Cerebellar cortex (tissue), 1 donor: ENCODE measurements at places on chromosomes 3 and 15.

- no peak for DNase-seq
These were observed 4.0 kb downstream of the MAP2K1 start for GRCh38 chr15:66390678-66391077.

DNA sequence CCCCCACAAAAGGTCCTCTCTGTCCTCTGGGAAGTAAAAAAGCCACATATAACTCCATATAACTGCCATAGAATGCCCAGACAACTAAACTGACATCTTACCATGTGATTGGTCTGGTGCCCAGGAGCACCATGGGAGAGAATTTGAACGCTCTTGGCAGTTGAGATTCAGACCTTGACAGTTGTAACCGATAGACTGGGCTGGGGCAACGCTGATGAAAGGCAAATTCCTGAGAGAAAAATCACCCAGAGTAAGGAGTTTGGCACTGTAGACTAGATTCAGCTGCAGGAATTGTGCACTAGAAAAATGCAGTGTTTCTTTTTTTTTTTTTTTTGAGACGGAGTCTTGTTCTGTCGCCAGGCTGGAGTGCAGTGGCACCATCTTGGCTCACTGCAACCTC lies 240.5 kb downstream of the SOX2 start:
- DNase-seq: no peak

DNA sequence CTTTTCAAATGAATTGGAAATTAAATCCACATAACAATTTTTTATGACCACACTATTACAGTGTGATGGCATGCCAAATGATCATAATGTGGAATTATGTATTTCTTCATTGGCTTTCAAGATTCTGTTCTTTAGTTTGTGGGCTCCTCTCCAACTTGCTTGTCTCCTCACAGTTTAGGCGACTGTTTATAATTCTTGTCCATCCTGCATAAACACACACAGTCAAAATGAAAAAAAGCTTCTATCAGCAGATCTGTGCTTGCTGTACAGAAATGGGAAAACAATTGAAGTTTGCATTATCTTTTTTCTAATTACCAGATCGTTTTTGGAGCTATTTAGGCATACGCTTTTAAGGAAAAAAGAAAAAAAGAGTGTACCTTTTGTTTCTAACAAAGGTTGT lies 37.0 kb downstream of the OPA1 start:
- no peak for DNase-seq

DNA sequence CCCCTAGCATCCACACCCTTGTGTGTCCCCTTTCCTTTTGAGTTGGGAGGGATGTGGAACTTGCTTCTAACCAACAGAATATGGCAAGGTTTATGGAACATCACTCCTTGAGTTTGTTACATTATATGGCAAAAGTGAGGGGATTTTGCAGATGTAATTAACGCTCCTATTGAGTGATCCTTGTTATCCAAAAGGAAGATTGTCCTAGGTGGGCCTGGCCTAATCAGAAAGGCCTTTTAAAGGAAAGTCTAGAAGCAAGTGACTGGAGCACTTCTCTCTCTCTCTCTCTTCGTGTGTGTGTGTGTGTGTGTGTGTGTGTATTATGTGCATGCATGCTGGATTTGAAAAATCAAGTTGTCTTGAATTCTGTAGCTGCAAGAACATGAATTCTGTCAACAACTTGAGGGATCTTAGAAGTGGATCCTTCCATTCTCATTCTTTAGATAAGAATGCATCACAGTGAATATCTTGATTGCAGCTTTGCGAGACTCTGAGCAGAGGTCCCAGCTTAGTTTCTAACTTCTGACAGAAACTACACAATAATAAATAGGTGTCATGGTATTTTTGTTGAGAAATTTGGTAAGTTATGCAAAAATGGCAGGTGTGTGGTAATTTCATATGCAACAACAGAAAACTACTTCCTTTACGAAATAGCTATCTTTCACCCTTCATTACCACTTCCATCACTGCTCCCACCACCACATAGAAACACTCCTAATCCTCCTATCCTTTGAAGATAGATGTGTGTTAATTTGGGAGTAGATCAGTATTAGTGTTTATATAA lies 360.9 kb upstream of the CBLB start:
- DNase-seq: no peak

DNA sequence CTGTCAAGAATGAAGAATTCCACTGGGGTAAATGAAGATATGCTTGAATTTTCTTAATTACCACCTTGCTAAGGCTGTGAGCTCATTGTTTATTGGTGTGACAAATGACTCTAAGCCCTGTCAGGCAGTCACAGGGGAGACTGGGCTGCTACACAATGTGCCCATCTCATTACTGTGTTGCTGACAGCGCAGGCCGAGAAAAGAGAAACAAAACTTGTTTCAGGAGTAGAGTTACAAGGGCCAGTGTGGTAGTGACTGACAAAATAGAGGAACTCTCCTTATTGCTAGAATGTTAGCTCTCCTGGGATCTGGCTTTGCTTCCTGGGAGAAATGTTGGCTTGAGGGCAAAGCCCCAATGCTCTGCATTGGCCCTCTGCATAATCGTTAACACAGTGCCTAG lies 130.4 kb upstream of the CRBN start:
- no peak for DNase-seq

DNA sequence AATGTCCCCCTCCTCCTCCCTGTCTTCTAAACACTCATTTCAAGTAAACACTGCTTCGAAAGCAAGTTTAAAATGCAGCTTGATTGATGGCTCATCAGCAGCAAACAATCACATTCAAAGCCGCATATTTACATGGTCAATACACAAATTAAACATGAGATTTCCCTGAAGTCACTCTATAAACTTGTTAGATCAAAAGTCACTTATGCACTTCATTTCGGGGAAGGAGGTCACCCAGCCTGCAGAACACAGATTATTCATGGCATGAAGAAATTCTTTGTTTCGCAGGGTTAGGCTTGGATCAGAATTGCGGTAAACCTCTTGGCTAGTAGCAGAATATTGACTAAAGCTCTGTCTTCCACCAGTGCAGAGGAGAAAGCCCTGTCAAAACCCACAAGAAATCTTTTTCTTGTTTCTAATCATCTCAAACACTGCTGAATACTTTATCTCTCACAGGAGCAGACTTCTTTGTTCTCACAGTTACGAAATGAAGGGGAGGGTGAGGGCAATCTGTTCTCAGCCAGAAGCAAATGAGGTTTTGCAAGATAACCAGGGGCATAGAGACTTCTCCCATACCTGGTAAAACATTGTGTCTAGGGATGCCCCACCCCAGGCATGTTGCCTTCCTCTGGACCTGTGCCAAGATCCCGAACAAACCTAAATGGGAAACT lies 133.3 kb upstream of the CHL1 start:
- no peak for DNase-seq

GRCh38 chr15:92196342-92196741 lies 197.3 kb upstream of the ST8SIA2 start:
- no peak for DNase-seq

- no peak for DNase-seq
These were observed 120.5 kb downstream of the CORO2B start for GRCh38 chr15:68699124-68699880.

- DNase-seq: no peak
These were observed 9.2 kb upstream of the TGFBR2 start for GRCh38 chr3:30597131-30597768.

- DNase-seq: no peak
These were observed 3.8 kb upstream of the FRMD4B start for GRCh38 chr3:69389520-69390248.

DNA sequence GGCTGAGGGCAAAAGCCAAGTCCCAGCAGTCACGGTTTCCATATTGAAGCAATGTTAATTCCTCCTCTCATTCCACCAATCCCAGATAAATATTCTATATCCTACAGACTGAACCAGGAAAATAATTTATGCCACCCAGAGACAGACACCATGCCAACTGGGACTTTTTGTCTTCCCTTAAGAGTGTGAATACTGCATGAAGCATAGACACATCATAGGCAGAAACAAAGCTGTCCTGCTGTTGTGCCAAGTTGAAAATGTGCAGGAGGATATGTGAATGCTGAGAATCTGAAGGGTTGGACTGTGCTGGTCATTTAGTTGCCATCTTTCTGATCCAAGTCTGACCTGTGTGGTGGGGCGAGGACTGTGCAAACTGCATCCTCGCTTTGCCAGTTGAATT lies 37.7 kb downstream of the RFTN1 start:
- no peak for DNase-seq
